ENCODE measurements at places on chromosomes 1 and 21. TPM values are rescaled to one million over a fixed set of nuclear protein-coding genes. Genes with fewer than 3 reads are reported as not detected.

The ANKRD34A gene
- total RNA-seq, result 0.86 TPM

DNA sequence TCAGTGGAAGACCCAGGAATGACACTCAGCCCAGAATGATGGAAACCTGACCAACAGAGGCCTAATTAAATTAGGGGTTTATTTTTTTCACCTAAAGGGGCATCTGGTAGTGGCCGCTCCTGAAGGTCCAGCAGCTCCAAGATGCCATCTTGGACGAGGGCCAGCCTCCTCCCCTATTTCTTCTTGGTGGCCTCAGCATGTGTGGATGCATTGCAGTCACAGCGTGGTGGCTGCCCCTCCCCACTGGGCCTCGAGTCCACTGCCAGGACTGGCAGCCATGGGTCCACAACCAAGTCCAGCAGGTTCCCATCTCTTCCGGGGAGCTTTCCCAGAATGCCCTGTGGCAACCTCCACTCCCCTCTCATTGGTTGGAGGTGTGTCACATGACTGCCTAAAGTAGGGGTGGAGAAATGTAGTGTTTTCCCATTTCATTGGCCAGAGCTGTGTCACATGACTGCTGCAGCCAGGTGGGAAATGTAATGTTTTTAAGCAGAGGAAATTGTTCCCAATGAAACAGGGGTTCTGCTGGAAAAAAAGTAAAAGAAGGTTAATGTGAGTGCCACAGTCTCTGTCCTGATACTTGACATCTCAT is 628.2 kb downstream of the PTPRU start:
- no peaks in the 10 kb centered on the region for H3K4me1 ChIP-seq
- H3K27ac ChIP-seq, result no peak overlapping the region
- no peak for DNase-seq
- H3K27me3 ChIP-seq, result peaks cover 34% of the 10 kb centered on the region
- no peak overlapping the region for H3K4me3 ChIP-seq
- no peaks in the 10 kb centered on the region for H3K36me3 ChIP-seq

- no peaks in the 10 kb centered on the region for H3K36me3 ChIP-seq
- H3K27me3 ChIP-seq, result no peaks in the 10 kb centered on the region
- peaks cover 2% of the 10 kb centered on the region for H3K4me1 ChIP-seq
- H3K4me3 ChIP-seq, result no peak overlapping the region
Observed at GRCh38 chr1:12799730-12800129, 8.5 kb downstream of the PRAMEF1 start.

DNA sequence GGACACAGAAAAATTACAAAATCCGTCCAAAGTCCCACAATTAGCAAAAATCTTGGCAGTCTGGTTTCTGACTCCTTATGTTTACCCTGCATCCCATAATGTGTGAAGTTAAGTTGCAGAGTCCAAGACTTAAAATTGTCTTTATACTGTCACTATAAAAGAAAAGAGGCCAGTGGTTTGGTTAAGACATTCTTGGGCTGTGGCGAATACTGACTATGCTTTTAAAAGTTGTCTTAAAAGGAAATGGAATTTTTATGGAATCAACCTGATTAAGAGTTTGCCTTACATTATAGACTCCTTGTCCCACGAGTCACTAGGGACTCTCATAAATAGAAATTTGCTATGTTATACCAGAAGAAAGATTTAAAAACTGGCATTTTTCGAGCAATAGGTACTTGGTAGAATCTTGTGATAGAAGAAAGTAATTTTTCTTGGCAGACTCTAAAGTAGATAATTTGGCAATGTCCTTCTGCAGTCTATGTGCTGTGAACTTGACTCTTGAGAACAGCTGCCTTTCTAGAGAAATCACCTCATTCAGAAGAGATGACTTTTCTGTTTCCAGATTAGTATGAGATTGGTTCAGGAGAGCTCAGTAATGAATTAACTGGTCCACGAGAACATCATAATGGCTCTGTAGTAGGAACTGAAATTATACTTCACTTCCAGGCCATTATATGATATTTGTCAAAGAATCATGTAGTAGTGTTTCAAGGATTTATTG is 31.8 kb downstream of the NTNG1 start:
- no peak overlapping the region for H3K27ac ChIP-seq
- no peak for DNase-seq
- no peaks in the 10 kb centered on the region for H3K27me3 ChIP-seq
- H3K4me1 ChIP-seq, result no peaks in the 10 kb centered on the region

DNA sequence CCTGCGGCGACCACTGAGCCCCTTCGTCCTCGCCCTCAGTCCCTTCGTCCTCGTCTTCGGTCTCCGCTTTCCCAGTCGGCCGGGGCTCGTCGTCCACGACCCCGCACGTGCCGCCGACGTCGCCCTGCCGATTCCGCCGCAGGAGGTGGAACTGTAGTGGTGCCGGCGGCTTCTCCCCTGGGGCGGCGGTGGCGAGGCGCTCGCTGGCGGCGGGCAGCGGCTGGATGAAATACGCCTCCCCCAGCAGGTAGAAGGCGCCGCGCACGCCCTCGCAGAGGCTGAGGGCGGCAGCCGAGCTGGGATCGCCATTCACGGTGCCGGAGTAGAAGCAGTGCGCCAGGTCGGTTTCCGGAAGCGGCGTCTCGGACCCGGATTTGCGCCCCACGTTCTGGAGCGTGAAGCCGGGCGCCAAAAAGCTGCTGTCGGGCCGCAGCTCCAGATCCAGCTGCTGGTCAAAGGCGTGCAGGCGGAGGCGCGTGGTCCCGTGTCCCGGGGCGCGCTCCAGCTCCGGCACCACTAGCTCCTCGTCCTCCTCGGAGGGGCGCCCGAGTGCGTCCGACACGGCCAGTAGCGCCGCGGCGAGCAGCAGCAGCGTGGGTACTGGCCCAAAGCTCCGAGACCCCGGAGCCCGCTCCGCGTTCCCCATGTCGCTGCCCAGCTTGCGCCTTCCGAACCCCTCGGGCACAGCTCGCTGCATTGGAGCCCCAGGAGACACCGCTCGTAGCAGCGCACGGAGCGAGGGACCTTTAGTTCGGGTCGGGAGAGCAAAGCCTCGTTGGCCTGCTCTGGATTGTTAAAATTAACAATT is 747 bp downstream of the ADAMTS1 start:
- peaks cover 47% of the 10 kb centered on the region for H3K4me1 ChIP-seq
- peak; percentile 58 for DNase-seq
- H3K27ac ChIP-seq, result peak overlapping the region; percentile 98
- peaks cover 24% of the 10 kb centered on the region for H3K36me3 ChIP-seq
- H3K4me3 ChIP-seq, result peak overlapping the region; percentile 95

DNA sequence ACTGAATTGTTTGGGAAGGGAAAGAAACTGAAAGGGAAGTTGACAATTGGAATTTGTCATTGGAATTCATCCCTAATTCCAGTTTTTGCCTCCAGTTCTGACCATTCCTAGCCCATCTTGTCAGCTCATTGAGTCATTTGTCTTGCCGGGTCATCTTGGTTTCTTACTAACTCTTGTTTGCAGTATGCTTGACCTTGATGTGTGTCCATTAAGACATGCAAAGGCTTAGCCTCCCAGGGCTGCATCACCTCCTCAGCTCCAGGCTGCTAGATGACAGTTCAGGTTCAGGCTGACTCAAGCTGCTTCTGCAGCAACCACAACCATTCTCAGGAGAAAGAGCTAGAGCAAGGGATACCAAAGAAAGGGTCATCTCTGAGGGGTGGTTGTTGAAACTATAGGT is 151.3 kb upstream of the PTGFR start:
- no peaks in the 10 kb centered on the region for H3K36me3 ChIP-seq
- no peak overlapping the region for H3K4me3 ChIP-seq
- no peaks in the 10 kb centered on the region for H3K4me1 ChIP-seq
- H3K27me3 ChIP-seq, result peaks cover 17% of the 10 kb centered on the region
- no peak for DNase-seq

- DNase-seq, result no peak
- H3K4me1 ChIP-seq, result peaks cover 30% of the 10 kb centered on the region
- peak overlapping the region; percentile 92 for H3K27ac ChIP-seq
- H3K27me3 ChIP-seq, result no peaks in the 10 kb centered on the region
- no peaks in the 10 kb centered on the region for H3K36me3 ChIP-seq
Observed at GRCh38 chr1:48472638-48473037, 634 bp upstream of the SPATA6 start.

DNA sequence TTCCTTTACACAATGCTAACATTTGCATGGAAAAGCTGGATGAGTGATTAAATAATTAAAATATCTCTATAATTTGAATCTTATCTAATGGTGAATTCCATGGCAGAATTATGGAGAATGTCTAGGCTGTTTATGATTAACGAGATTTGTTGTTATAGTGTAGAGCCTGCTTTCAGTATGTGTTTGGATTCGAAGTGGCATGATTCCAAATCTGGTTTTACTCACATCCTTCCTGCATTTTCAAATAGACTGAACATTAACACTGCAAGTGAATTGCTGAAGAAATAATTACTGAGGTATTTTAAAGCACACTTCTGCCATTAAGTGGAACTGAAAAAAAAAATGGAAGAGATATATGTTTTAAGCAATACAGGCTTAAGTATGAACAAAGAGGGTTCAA is 5.1 kb upstream of the NEK7 start:
- DNase-seq, result no peak
- H3K4me3 ChIP-seq, result no peak overlapping the region
- H3K4me1 ChIP-seq, result peaks cover 18% of the 10 kb centered on the region
- H3K27ac ChIP-seq, result peak overlapping the region; percentile 44

DNA sequence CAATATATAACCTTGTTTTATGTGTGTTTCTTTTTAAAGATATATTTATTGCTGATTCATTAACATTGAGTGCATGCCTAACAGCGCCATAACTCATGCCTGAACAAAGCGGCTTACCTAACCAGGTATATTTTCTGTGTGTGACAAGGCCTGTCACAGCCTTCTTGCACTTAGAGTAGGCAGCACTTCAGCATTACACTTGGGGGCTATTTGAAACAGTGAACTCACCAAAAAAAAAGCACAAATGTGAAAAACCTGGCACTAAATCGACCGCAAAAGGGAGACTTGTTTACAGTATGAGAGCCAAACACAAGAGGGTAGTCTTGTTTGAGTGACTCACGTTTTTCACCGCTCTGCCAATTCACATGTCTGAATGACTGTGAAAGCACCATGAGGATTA is 111.7 kb downstream of the DISP1 start:
- peak overlapping the region; percentile 83 for H3K27ac ChIP-seq
- no peaks in the 10 kb centered on the region for H3K27me3 ChIP-seq
- no peak for DNase-seq
- no peak overlapping the region for H3K4me3 ChIP-seq
- H3K4me1 ChIP-seq, result peaks cover 49% of the 10 kb centered on the region
- no peaks in the 10 kb centered on the region for H3K36me3 ChIP-seq

- peaks cover 44% of the 10 kb centered on the region for H3K4me1 ChIP-seq
- peak overlapping the region; percentile 8 for H3K27ac ChIP-seq
- no peak for DNase-seq
- no peaks in the 10 kb centered on the region for H3K27me3 ChIP-seq
Observed at GRCh38 chr21:31531967-31532366, 127.5 kb upstream of the SOD1 start.

GRCh38 chr1:113858418-113858817 is 13.1 kb downstream of the PTPN22 start:
- peaks cover 2% of the 10 kb centered on the region for H3K4me1 ChIP-seq
- no peak overlapping the region for H3K27ac ChIP-seq
- no peaks in the 10 kb centered on the region for H3K27me3 ChIP-seq
- H3K36me3 ChIP-seq, result no peaks in the 10 kb centered on the region
- DNase-seq, result no peak

GRCh38 chr1:180241716-180242544 is 11.9 kb downstream of the LHX4 start:
- no peak overlapping the region for H3K4me3 ChIP-seq
- no peak overlapping the region for H3K27ac ChIP-seq
- no peak for DNase-seq
- no peaks in the 10 kb centered on the region for H3K36me3 ChIP-seq
- peaks cover 90% of the 10 kb centered on the region for H3K27me3 ChIP-seq

- H3K27ac ChIP-seq, result no peak overlapping the region
- H3K27me3 ChIP-seq, result no peaks in the 10 kb centered on the region
- DNase-seq, result no peak
- no peaks in the 10 kb centered on the region for H3K36me3 ChIP-seq
- H3K4me1 ChIP-seq, result peaks cover 9% of the 10 kb centered on the region
Observed at GRCh38 chr1:238954865-238955264, 431.5 kb upstream of the CHRM3 start.

The SELE gene
- 1.9 TPM for total RNA-seq

The ATP6V1G3 gene
- total RNA-seq, result not detected

DNA sequence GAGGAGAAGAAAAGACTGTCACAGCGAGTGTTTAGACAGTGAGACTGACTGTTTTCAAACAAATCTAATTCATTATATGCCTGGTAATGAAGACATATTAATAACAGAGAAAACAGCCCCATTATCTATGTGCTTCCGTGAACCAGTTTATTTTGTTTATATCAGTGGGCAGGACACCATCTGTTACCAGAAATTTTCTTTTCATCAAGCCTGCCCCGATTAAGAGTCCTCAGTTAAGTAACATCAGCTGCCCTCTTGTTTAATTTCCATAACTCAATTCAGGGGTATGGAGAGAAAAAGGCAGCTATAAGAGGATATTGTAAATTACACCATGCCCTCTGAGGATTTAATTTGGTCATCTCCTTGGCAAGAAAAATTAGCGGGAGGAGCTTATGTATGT is 94.0 kb downstream of the TMEM200B start:
- no peaks in the 10 kb centered on the region for H3K27me3 ChIP-seq
- no peak overlapping the region for H3K4me3 ChIP-seq
- peaks cover 6% of the 10 kb centered on the region for H3K36me3 ChIP-seq

The S100A10 gene
- 234 TPM for total RNA-seq

DNA sequence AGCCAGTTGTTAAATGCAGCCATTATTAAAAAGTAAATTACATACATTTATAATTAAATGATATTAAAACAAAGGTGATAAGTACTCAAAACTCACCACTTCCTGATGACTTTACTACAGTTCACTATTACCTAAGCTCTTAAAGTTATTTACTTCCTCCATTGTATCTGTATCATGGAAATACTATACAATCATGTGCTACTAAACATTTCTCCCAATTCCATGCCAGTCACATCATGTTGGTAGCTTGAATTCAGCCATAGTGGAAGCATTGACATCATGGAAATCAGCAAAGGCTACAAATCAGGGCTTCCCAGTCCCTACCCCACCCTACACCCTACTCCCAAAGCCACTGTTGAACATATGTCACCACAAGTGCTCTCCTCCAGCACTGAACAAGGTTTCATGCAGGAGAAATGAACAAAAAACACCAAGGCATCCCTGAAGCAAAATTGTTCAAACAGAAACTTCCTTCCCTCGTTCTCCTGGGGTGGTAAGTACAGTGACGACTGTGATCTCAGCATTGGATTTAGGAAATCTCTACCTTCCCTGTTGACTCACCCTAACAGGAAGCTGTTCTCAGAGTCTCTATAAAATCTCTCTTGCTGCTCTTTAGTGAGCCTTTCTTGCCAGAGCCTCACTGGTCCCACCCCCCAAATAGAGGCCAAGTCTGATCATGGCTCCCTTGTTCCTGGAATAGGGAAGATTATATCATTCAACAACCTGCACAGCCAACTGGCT is 12.7 kb downstream of the VSIG8 start:
- no peak for DNase-seq
- no peak overlapping the region for H3K4me3 ChIP-seq
- H3K27ac ChIP-seq, result no peak overlapping the region
- no peaks in the 10 kb centered on the region for H3K36me3 ChIP-seq

GRCh38 chr1:116988908-116989307 is 12.7 kb upstream of the CD101 start:
- peaks cover 21% of the 10 kb centered on the region for H3K4me1 ChIP-seq
- H3K27me3 ChIP-seq, result no peaks in the 10 kb centered on the region
- peaks cover 63% of the 10 kb centered on the region for H3K36me3 ChIP-seq

All from mesothelial cell of epicardium (in vitro differentiated cells).